ENCODE measurements at places on chromosomes 7 and 10.

DNA sequence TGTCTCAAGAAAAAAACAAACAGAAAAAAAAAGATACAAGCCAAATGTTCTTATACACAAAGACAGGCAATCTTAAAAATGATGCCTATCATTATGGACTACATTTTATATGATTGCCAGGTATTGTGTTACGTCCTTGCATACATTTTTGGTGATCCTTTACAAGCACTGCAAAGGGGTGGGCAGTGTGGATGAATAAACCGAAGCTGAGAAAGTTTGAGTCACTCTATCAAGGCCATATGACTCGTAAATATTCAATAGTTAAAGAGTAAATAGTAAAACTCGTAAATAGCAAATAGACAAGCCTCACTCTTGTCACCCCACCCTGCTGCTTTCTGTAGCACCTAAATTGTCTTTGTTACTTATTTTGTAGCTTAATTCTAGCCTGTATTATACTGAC lies 326.2 kb downstream of the FRMD4A start:
- DNase-seq = no peak

DNA sequence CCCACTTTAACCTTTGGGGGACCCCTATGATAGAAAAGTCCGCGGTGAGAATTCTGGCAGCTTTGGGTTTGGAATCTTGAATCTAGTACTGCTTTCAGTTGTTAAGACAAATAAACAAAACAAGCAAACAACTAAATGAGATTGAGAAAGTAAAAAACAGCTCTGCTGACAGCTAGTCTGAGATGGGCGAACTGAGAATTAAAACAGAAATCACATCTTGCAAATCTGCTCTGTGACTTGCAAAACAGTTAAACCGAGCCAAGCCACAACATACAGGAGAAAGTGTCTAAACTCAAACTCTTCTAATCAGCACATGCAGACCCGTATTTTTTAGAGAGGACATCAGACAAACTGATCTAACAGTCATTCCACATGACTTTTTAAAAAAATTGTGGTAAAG lies 110.4 kb downstream of the SH2D4B start:
- DNase-seq = no peak

- no peak for DNase-seq
Observed at GRCh38 chr10:20313665-20314064, 497.4 kb downstream of the PLXDC2 start.

GRCh38 chr7:32479574-32480200 lies 10.5 kb downstream of the LSM5 start:
- DNase-seq = no peak

DNA sequence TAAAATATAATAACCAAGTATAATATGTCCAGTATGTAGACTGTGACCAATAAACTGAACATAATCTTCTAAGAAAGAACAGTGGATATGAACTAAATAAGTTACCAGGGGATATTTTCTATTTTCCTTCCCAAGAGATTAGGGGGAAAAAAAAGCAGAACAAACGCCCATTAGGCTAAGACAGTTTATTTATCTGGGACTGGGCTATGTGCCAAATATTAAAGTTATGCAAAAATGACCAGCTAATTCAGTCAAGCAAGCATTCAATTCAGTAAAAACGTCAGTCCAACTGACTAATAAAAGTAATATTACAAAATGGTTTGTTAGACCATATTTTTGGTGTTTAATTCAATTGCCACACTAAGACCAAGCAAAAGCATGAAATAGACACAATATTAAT lies 122.2 kb downstream of the TSPAN12 start:
- no peak for DNase-seq

GRCh38 chr10:132210766-132211165 lies 24.0 kb downstream of the DPYSL4 start:
- no peak for DNase-seq

DNA sequence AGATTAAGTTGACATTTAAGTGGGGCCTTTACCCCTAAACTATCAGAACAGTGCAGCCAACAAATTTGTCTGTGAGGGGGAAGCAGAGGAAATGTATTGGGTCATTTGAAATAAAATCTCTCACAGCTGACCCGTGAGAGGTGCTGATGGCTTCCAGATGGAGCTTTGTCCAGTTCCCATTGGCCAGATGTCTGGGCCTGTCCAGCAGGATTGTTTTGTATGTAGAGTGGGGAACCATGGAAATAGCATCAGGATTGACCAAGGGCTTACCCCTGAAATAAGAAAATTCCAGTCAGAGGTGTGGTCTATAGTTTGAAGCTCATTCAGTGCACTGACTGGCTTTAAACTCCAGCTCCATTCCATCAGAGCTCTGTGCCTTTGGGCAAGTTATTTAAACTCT lies 50.6 kb downstream of the INHBA start:
- no peak for DNase-seq

DNA sequence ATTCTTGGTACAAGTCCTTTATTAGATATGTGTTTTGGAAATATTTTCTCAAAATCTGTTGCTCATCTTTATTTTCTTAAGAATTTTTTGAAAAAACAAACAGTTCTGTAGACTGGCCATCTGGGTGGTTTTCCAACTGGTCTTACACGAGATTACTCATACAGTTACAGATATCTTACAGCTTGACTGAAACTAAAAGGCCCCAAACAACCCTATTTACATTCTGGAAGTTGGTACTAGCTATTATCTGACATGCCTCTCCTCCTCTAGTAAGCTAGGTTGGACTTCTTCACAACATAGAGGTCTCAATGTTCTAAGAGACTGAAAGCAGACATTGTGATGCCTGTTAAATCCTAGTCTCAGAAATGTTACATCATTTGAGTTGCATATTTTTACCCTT lies 52.0 kb downstream of the ZNF22 start:
- no peak for DNase-seq

- no peak for DNase-seq
Observed at GRCh38 chr7:157996359-157997079, 591.1 kb downstream of the PTPRN2 start.

GRCh38 chr10:133475425-133475734 lies 21.6 kb downstream of the SCART1 start:
- DNase-seq = no peak

DNA sequence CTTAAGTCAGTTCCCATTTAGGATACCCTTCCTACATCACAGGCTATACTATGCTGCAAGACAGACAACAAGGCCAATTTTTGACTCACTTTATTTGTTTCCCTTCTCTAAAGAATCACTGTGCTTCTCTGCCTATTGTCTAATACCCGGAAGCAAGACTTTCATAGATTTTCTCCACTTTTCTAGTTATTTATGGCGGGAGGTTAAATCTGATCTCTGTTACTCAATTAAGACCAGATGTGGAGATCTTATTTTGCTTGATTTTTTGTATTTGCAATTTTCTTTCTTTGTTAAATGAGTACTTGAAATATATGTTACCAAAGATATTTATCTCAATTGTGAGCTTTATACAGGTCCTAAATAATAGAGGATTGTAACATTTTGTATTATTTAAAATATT lies 511.5 kb downstream of the ATRNL1 start:
- no peak for DNase-seq

DNA sequence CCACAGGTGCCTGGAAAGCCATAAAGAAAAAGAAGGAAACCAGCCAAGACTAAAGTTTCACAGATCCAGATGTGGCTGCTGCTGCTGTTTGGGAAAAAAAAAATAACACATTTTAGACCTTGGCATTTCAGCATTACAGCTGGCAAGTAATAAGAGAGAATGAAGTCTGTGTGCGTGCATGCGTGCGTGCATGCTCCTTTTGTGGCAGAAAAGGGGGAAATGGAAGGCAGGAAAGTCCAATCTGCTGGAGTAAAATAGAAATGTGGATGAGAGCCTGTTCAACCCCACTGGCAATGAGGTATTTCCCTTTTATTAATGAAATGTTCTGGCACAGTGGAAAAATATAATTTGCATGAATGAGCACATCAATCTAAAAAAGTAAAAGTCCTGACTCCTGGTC lies 137.0 kb upstream of the SEMA3A start:
- no peak for DNase-seq

- DNase-seq = no peak
Observed at GRCh38 chr10:131251146-131251541, 60.4 kb downstream of the TCERG1L start.

DNA sequence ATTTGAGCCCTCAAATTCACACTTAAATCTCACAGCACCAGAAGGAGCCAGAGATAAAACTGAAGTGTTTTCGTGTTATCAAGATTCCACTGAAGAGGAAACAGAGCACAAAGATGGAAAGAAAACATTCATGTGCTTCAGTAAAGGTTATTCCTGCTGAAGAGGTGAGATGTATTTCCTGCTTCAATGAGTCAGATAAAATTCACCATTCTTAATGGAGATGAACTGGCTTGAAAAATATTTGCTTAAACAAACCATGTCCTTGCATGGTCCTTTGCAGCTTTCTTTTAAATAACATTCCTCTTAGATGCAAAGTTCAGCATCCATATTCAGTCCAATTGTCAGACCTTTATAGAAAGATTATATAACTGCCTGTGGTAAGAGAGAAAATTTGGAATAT lies 294.2 kb downstream of the IPMK start:
- DNase-seq = no peak

- no peak for DNase-seq
Observed at GRCh38 chr7:130423501-130424037, 17.2 kb downstream of the CEP41 start.

DNA sequence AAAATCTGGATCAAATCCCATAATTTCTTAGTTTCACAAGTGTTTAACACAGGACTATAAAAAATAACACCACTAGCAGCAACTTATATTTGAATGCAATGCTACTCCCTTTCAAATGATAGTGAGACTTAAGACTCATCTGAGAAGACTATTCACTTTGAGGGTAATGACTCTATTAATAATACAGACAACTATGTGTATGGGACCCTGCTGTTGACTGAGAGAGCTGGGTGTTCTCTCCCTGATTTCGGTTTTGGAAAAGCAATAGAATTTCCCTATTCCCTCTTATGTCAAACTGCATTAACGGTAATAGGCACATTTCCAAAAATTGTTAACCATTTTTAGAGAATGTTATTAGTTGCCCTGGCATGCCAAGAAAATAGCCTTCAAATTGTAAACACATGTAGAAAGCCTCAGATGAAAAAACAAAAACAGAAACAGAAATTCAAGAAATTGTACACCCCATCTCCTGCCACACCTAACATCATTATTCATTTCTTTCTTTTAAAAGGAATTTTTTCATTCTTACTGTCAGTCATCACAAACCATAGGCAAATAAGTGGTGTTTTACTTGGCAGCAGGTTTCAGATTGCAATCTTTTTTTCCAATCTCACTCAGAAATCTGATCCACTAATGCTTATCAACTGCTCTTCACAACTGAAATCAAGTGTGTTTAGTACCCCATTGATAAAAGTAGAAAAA lies 153.7 kb downstream of the TFPI2 start:
- DNase-seq = no peak

DNA sequence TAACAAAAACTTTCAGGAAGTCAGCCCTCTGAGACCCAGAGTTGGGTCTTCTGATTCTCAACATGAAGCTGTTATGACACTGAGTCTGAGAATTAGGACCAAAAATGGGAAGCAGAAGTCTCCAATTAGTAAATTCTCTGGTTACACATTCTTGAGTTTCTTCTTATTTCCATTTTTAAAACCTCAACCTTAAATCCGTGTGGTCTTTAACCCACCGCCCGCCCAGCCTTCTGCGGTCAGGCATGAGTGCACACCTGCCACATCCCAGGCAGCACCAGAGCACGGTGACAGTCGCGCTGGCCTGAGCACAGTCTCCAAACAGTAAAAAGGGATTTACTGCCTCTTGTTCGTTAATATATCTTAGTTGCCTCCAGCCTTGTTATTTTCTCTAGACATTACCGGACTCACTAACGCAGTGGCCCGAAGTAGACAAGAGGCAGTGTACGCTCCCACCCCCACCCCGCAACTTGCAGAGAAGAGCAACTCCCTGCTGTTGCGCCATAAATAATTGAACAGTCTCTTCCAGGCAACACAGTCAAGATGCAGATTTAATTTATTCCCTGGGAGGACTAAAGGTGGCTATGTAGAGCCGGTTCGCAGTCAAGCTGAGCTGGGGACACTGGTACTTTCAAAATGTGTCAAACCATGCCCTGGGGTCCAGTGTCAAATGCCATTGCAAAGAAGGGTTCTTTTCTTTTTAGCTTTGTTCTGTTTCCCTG lies 147.0 kb upstream of the CELF2 start:
- no peak for DNase-seq

DNA sequence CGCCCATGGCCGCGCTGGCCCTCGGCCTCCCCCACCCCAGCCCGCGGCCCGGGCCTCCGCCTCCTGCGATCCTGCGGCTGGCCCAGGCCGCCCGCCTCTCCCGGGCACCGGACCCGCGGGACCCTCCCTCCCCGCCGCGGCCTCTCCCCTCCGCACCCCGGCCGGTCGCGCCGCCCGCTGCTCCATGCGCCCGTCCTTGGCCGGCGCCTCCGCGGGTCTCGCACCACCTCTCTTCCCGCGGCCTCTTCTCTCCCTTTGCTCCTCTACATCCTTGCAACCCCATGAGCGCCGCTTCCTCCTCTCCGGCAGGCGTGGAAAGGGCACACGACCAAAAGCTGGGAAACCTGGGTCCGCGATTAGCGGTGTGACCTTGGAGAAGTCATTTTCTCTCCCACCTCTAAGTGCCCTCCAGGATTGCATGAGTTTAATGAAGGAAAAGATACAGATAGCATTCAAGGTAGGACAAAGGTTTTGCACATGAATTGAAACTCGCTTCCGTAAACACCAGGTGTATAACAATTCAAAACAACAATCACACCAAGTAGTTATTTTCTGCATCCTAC lies 448 bp upstream of the SRPK2 start:
- no peak for DNase-seq

DNA sequence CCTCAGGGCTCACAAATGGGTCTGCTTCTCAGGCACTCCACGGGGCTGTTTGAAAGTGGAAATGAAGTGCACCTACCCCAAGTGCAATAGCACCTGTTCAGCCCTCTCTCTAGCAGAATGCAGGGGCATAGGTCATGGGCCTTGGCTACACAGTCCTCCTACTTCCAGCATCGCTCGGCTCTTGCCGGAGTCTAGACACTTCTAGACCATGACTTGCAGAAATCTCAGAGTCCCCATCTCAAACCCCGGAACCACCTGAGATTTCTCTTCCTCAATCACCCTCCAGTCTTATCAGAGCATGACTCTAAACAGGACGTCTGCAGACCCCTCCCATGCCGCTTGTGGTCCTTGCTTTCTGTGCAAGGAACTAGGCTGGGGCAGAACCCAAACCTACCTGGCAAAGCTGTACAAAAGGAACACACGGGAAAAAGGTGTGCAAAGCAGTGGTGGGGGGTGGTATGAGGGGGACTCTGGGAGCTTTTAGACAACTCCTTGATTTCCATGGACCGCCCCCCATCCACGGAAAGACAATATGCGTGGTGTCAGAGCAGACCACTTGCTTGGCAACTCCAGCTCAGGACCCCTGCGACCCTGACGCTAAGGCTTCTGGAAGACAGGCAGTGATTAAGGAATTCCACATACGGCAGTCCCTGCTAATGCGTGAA lies 13.8 kb downstream of the TMEM273 start:
- no peak for DNase-seq

- no peak for DNase-seq
Observed at GRCh38 chr7:136018104-136018503, 40.9 kb upstream of the MTPN start.

DNA sequence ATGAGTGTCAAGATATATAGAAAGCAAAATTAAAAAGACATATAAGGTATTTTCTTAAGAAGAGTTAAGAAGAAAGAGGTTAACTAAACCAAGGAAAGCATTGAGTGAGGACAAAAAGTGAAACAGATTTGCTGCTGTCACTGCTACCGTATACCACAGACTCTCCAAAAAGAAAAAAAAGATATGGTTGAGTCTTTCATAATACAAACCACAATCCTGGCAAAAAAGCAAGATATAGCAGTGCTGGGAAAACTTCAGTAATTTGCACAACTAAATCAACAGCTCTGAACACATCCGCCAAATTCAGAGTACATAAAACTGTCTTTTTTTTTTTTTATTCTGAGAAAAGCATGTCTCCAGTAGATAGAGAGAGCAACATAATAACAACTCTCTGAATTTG lies 114.7 kb downstream of the ETV1 start:
- no peak for DNase-seq
